ENCODE measurements at places on chromosomes 2 and 18. TPM values are rescaled to one million over a fixed set of nuclear protein-coding genes. Genes with fewer than 3 reads are reported as not detected.

SRD5A2 gene
- not detected for total RNA-seq

ICA1L gene
- total RNA-seq = 5.4 TPM

DNA sequence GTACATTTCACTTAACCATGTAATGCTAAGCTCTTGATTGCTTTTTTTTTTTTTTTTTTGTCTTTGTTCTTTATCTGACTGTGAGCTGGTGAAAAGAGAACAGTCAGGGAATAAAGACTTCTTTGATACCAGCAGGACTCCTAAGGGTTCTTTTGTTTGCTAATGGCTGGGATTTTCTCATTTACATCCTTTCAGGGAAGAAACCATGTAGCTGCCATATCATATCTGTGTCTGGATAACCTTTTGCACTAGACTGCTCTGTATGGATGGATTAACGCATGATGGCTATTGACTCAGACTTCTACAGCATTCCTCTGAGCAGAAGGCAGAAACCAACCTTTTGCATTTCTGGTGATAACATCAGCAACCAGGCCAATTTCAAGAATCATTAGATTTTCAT, 504.0 kb downstream of the LRRTM4 start:
- no peak overlapping the region for H3K4me3 ChIP-seq
- H3K27ac ChIP-seq = no peak overlapping the region
- no peaks in the 10 kb centered on the region for H3K36me3 ChIP-seq
- no peak for DNase-seq

ERFE gene
- total RNA-seq = not detected

DNA sequence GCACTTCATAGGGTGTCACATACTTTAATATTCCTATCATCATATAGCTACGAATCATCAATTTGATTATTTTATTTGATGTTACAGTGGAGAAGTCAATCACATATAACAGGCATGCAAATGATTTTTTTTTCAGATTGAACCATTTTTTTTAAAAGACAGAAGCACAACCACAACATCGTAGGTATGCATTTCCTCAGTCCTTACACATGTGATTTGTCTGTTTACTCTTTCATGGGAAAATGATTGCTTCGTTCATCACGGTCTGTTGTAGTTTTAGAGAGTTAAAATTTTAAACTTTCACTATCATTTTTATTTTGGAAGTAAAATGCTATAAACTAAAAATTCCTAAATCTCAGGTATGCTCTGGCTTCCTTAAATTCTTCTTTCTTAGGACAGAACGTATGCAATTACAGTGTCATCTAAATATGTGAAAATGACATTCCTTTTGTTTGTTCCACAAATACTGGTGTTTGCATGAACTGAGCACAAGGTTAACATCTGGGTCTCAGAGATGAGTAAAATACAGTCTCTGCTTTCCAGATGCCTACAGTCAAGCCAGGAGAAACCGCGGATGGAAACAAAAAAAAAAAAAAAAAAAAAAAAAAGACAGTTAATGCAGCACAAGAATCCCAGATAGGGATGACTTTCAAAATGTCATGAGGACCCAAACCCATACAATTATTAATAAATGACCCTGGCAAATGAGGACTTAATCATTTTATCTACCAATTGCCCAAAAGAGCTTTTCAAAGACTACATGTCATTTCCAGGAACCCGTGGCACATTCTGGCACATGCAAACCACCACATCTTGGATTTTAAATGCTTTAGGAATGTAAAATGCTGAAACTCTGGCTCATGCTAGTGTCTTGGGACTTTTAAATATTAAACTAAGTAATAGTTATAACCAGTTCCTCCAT, 201.2 kb downstream of the LRP1B start:
- no peaks in the 10 kb centered on the region for H3K36me3 ChIP-seq
- H3K4me3 ChIP-seq = no peak overlapping the region
- DNase-seq = no peak
- no peak overlapping the region for H3K27ac ChIP-seq
- H3K27me3 ChIP-seq = no peaks in the 10 kb centered on the region

All from activated T-helper 1 cell treated with anti-CD3 and anti-CD28 coated beads, Interleukin-12 subunit alpha, Interleukin-12 subunit beta, Interleukin-2, Interleukin-4 antibody, amounts not matched to agents 30 ng/mL and 10 ng/mL and 1 ng/mL, durations not matched to agents 14 hours and 24 hours and 36 hours (primary cell).